ENCODE measurements at places on chromosomes 13 and 19.
A peak's percentile ranks its signal among the peaks of the same experiment; 100 is the strongest.

- DNase-seq = no peak
Observed at GRCh38 chr13:112783978-112784371, 94.1 kb downstream of the ATP11A start.

GRCh38 chr13:34201050-34201913 lies 383.3 kb downstream of the RFC3 start:
- DNase-seq = no peak

GRCh38 chr13:46552889-46553520 lies at the start of gene LRCH1:
Gene LRCH1, plus strand, starts transcription at chr13:46553170. Its CDS starts 227 bp downstream, at chr13:46553397.
- peak; percentile 86 for DNase-seq

- DNase-seq = no peak
Observed at GRCh38 chr13:27338816-27339215, 68.2 kb downstream of the RASL11A start.

DNA sequence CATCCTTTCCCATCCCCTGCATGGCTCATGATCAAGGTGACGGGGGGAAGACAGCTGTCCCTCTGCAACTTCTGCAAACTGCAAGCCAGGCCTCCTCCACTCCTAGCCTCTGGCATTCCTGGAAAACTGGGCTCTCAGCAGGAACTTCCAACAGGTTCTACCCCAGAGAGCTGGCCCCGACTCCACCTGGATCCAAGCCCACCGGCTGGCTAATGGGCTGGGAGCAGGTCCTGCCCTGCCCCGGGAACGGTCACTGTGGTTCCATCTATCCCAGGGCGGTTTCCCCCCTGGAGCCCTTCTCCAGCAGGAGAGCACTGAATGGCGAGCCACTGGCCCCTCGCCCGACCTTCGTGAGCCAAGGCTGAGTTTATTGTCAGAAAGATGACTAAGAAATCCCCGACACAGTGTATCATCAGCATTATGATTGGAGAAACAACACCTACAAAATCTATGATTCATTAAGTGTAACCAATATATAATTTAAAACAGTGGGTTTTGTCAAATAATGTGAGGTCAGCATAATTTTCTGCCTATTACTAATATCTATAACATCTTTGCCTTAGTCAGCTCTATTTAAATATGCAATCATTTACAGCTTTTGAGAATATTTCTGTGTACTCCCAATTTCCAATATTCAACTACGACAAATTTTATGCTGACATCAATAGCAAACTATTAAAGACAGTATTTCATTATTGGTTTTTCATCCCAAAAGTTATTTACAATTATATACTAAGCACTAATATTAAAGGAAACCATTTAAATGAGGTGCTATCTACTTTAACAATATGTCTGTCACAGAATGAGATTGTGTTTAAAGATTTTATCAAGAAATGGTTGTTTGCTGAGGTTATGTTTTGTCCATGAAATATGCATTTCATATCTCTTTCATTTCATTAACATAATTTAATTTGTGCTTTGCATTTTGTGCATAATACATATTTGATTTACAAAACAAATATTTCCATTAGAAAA lies 133.0 kb downstream of the URI1 start:
- no peak for DNase-seq

DNA sequence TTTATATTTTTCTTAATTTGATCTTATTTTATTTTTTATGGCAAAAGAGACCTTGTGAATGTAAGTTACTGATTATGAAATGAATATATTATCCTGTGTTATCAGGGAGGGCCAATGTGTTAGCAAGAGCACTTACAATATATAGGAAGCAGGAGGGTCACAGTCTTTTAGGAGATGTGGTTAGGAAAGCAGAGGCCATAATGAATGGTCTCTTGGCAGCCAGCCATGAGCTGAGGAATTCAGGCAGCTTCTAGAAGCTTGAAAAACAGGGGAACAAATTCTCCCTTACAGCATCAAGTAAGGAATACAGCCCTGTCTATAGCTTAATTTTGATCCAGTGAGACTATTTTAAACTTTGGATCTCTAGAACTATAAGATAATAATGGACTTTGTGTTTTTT lies 2374.6 kb downstream of the PCDH9 start:
- no peak for DNase-seq

GRCh38 chr13:114212158-114212495 lies 22.6 kb upstream of the CDC16 start:
- no peak for DNase-seq

DNA sequence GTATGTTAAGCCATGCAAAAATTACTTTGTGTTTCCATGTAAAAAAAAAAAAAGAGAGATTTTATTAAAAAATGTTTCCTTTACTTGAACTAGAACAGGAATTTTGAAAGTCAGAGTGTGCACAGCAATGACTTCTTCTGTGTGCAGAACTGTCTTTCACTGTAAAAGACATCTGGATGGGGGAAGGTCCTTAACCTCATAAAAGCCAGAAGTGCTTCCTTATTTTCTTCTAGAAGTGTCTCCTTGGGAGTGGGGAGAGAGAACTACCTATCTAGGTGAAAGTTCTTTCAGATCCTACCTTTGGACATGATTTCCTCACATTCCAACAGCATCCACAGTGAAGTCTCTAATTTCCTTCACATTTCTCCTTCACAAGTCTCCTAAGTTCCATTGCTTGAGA lies 360.3 kb downstream of the FGF14 start:
- no peak for DNase-seq

- no peak for DNase-seq
Observed at GRCh38 chr13:108146642-108147041, 68.7 kb downstream of the LIG4 start.

DNA sequence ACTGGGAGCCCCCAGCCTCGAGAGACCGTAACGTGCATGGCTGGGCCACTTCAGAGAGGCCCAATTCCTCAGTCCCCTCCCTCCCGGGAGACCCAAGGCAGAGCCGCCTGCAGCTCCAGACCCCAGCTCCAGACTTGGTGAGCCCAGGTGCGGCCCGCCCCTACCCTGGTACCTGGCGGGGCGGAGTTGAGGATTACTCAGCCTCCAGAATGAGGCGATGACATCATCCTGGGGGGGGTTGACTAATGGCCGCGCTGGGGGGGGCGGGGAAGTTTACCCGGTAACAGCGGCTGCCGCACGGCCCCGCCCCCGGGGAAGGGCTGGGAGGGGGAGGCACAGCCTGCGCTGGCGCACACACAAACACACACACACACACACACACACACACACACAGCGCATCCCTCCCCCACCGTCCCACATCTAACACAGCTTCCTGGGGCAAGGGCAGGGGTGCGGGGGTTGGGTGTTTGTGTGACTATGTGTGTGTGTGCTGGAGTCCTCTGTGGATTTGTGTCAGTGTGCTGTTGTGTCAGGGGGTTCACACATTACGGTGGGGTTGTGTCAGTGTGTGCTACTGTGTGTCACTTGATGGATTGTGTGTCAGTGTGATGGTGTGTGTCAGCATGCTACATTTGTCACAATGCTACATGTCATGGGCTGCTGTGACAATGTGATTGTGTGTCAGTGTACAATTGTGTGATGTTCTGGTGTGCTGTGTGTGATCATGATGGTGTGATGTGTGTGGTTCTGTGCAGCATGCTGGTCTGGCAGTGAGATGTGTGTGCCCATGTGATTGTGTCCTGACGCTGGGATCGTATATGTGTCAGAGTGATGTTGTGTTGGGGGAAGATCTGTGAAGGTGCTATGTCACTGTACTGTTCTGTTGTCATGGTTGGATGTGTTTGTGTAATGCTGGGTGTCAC lies 10.3 kb upstream of the BBC3 start:
- DNase-seq = peak; percentile 90

DNA sequence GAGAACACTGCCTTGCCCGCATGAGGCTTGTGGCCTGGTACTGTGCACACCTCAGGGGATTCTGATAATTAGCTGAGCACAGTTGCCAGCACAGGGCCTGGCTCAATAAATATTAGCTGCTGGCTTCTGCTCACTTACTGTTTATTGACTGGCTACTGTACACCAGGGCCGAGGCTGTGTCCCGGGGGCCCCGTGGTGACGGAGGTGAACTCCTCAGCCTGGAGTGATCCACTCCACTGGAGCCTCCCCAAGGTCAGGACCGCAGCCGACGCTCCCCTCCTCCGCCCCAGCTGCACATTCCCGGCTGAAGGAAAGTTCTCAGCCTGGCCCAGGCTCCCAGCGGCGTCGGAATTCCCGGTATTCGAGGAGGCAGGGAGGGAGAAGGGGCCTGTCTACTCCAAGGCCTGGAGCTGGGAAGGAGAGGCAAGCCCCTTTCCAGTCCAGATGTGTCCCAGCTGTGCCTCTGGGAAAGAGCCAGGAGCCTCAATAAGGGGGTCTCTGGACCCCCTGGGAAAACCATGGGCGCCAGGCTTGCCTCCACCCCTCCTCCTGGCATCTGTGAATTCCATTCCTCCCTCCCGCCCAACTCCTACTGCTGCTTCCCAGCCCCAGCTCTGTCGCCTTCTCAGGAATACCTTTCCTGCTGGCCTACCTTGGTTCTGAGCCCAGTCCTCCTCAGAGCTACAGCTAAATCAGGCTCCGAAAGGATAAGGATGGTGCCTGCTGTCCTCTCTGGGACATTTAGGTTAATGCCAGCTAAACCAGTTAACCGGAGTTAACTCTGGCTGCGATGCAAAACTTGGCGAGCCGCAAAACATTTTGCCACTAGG lies 7.3 kb downstream of the RPS16 start:
- no peak for DNase-seq

DNA sequence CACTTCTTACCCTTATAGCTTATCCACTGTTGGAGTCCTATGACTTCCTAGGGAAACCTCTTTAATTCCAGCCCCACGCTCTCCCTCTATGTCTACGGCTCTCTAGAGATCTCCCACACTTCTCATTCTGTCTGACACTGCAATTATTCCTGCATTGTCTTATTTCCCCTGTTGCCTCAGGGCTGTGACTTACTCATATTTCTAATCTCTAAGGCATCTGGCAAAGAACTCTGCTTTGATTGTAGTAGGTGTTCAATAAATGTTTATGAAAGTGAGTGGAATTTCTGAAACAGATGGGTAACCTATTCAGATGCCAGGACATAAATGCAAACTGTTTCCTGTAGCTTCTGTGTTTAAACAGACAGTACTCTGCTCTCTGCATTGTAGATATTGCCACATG lies 102.4 kb upstream of the SERTM1 start:
- DNase-seq = no peak

GRCh38 chr13:38620876-38621275 lies 66.0 kb upstream of the FREM2 start:
- no peak for DNase-seq

DNA sequence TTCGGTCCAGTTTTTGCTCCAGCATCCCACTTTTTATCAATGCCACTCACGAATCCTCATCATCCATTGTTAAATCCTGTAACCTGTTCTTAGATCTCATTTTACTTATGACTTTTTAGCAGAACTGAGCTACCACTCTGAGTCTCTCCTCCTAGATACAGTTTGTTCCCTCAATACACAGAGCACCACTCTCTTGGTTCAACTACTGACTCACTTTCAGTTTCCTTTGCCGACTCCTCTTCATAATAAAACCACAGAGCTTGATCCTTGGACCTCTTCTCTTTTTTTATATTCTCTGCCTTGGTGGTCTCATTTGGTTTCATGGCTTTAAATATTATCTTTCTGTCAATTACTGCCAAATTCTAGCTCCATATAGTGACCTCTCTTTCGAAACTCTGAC lies 150.3 kb downstream of the SLITRK5 start:
- no peak for DNase-seq

DNA sequence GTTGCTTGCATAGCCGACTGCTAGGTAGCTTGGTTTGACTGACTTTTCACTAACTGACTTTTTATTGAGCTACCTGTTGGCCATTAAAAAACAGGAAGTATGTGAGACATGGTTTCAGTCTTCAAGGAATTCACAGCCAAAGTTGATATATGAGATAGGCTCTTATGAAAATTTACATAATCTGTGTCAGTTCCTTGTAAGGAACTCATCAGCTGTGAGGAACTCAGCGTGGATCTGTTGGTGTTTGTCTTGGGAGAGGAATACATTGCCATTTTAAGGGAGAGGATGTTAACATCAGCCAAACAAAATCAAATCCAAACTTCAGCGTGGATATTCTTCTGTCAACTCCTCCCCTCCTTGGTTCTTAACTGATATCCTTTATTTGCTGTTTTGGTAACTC lies 2.0 kb downstream of the RNF113B start:
- no peak for DNase-seq

GRCh38 chr19:33693678-33694077 lies 71.9 kb downstream of the CHST8 start:
- DNase-seq = no peak

GRCh38 chr19:57689750-57690149 lies 8.0 kb downstream of the ZNF551 start:
- DNase-seq = no peak

DNA sequence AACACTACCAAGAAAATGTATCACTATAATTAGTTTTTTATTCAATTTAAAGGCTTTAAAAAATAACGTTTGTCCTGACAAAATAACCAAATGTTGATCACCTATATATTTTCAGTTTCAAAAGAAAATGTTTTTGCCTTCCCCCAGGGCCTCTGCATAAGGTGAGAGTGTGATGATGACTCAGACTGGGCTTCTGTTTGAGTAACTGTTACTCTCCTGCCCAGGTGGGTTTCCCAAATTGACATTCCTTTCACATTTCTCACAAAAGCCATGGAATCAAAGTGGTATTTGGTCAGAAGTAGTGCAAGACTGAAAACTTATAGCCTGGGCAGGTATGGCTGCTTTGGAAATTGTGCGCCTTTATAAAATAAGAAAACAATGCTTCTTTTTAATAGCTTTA lies 180.6 kb downstream of the COG6 start:
- no peak for DNase-seq

DNA sequence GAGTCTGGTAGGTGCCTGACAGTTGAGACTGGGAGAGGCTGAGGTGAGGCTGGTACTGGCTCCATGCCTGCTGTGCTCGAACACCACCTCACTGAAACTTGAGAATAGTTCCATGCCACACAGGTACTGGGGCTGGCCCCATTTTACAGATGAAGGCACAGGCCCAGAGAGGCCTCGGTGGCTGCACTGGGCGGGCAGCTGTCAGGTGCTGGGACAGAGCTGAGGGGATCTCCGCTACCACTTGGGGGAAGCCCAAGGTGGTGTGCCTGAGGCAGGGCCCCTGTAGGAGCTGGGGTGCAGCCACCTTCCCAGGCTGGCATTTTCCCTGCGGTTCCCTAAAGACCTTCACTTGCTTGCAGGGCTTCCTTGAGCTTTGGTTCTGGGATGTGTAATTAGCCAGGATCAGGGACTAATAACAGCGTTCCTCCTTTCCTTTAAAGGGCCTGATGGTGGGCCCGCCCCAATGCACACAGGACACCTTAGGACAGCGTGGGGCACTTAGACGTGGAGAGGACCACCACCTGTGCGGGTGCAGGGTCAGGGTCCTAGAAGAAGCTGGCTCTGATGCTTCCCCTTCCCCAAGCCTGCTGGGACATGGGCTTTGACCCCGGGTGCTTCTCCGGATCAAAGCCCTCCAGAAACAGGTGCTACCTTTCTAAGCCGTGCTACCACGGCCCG lies 23.6 kb downstream of the CAPN12 start:
- no peak for DNase-seq

DNA sequence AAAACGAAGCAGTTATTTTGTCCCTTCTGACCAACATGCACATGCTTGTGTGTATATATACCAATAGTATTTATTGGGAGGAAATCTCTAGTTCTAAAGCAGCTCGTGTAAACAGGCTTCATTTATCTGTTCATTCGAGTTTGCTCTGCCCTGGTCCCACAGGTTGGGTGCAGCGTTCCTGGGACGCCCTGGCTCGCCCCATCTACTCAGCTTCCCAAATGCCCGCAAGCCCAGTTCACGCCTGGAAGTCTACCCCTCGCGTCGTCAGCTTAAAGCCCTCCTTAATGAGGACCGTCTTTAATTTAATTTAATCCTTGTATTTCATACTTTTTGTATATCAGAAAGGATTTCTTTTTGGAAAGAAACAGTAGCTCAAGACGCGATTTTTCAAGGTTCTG lies 604 bp downstream of the THSD1 start:
- DNase-seq = peak; percentile 2

All from CD4-positive, alpha-beta T cell treated with Interferon alpha-2 for 1 hour (primary cell).